Activated naive CD8-positive, alpha-beta T cell treated with anti-CD3 and anti-CD28 coated beads, Interleukin-2, amount 10 ng/mL, durations not matched to agents 7 days and 5 days (primary cell): ENCODE measurements at places on chromosomes 6 and 20. TPM values are rescaled to one million over a fixed set of nuclear protein-coding genes. Genes with fewer than 3 reads are reported as not detected.

WFDC10B gene
- total RNA-seq: not detected

PPP1R3G gene
- 0.11 TPM for total RNA-seq

SFTA2 gene
- not detected for total RNA-seq

CD24 gene
- total RNA-seq: 1.1 TPM

PKIB gene
- 1.3 TPM for total RNA-seq

- H3K36me3 ChIP-seq: no peaks in the 10 kb centered on the region
- no peaks in the 10 kb centered on the region for H3K4me1 ChIP-seq
- H3K27ac ChIP-seq: no peak overlapping the region
- DNase-seq: no peak
Measured at GRCh38 chr6:140897804-140898573, 1234.7 kb upstream of the GJE1 start.

DNA sequence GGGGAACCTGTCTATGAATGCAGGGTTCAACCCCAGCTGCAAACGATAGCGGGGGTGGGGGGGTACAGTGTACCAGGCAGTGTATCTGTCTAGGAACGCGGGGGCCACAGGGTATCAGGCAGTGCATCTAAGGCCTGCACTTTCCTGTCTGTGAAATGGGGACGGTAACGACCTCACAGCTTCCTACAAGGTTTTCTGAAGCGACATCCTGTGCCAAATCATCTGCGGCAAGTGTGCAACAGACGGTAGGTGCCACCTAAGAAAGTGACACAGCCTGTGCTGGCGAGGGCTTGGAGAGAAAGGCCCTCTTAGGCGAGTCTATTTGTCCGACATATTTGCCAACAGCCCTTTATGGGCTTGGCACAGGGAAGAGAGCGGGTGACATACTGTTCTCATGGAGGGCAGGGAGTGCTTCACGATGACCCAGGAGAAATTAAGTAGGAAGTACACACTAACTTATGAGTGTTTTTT, 3.8 kb downstream of the DIDO1 start:
- H3K36me3 ChIP-seq: peaks cover 8% of the 10 kb centered on the region
- peak overlapping the region; percentile 89 for H3K4me3 ChIP-seq
- no peaks in the 10 kb centered on the region for H3K27me3 ChIP-seq
- DNase-seq: peak; percentile 51
- H3K4me1 ChIP-seq: peaks cover 66% of the 10 kb centered on the region

GRCh38 chr6:142637624-142638351, 307.2 kb downstream of the HIVEP2 start:
- no peaks in the 10 kb centered on the region for H3K27me3 ChIP-seq
- no peaks in the 10 kb centered on the region for H3K36me3 ChIP-seq
- H3K27ac ChIP-seq: no peak overlapping the region

- no peaks in the 10 kb centered on the region for H3K27me3 ChIP-seq
- H3K36me3 ChIP-seq: peaks cover 28% of the 10 kb centered on the region
- no peak overlapping the region for H3K27ac ChIP-seq
- H3K4me3 ChIP-seq: no peak overlapping the region
- peaks cover 2% of the 10 kb centered on the region for H3K4me1 ChIP-seq
Measured at GRCh38 chr6:149779644-149779963, 30.1 kb downstream of the PCMT1 start.

- H3K27me3 ChIP-seq: peaks cover 27% of the 10 kb centered on the region
- H3K27ac ChIP-seq: no peak overlapping the region
- peaks cover 3% of the 10 kb centered on the region for H3K4me1 ChIP-seq
Measured at GRCh38 chr20:45918779-45919537, 7.0 kb upstream of the PLTP start.

DNA sequence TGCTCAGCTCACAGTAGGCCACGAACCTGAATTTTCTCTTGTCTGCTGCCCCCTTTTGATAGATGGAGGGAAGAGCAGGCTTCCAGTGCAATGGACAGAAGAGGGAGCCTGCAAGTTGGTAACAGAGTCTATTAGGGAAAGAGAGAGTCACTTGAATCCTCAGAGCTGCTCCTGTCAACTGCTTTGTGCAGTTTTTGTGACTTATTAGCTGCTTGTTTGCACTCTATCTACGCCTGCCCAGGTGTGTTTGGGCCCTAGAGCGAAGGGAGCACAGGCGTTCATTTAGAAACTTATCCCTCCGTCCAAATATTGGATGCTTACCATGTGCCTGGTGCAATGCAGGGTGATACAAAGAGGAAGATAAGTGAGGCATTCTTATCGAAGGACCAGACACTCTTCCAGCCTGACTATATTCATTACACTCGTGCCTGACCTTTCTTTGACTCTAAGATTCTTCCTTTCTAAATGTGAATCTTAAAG, 11.6 kb upstream of the SLC2A12 start:
- peaks cover 4% of the 10 kb centered on the region for H3K4me1 ChIP-seq
- H3K36me3 ChIP-seq: no peaks in the 10 kb centered on the region
- H3K27me3 ChIP-seq: peaks cover 3% of the 10 kb centered on the region
- DNase-seq: peak; percentile 30
- no peak overlapping the region for H3K27ac ChIP-seq
- H3K4me3 ChIP-seq: no peak overlapping the region

DNA sequence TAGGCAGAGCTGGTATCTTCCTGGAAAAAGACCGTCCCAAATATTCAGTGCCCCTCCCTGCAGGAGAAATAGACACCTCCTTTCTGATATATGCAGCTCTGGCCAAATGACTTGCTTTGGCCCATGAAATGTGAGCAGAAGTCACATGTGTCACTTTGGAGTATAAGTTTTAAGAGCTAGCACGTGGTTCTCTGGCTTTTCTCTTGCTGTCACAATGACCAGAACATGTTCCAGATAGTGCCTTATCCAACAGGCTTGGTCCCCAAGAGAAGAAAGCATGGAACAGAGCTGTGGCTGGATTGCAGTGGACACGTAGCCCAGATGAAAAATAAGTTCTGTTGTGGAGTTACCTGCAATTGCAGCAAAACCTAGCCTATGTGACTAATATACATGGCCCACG, 40.4 kb downstream of the UNC5CL start:
- H3K4me1 ChIP-seq: peaks cover 3% of the 10 kb centered on the region
- H3K4me3 ChIP-seq: no peak overlapping the region
- peaks cover 61% of the 10 kb centered on the region for H3K27me3 ChIP-seq
- no peak for DNase-seq
- no peak overlapping the region for H3K27ac ChIP-seq

DNA sequence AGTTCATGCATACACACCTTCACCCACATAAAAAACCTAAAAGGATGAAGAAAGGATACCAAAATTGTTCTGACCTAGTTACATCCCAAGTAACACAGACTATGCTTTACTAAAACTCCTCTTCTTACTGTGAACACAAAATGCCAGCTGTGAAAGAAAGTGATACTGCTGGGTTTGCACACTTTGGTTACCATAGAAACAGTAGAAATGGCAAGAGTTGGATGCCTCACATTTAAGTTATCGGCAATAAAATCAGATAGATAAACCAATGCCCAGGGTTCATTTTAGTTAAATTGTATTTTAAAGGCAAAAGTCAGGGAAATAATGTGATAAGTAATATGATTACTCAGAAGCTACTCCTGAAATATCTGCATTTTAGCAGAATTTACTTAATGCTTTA, 161.9 kb downstream of the CDK19 start:
- H3K27me3 ChIP-seq: no peaks in the 10 kb centered on the region
- no peak overlapping the region for H3K27ac ChIP-seq
- peaks cover 12% of the 10 kb centered on the region for H3K36me3 ChIP-seq

DNA sequence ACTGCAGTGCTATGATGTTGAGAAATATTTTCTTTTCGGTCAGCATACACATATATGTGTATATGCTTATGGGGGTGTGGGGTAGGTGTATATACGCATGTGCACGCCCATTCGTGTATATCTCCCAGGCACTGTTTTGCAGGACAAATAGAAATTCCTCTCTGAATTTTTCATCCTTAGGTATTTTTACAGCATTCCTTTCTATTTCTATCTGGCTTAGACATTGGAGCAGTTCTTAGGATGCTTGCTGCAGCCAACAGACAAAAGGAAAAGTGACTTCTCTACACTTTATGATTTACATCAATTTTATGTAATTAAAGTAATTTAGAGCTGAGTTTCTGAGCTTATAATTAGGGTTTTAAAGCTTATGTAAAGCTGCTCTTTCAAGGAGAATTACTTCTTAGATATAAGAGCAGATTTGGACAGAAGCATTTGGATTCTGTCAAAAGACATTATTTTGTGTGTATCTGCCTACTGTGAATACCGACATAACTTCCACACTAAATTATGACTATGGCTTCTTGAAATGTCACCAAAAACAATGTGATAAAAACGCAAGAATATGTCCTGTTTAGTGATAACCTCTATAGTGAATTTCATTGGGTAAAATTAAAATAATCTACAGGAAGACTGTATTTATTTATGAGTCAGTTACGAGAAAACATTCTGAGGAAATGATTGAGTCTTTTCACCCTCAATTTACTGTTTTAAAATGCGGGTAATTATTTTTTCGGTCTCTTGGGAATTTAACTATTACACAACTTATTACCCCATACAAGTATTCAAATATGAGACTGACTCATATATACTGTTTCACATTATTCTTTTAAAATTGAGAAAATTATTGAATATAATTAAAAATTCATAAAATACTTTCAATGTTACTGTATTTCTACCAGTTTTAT, 21.3 kb upstream of the CEP43 start:
- no peak for DNase-seq
- peaks cover 36% of the 10 kb centered on the region for H3K36me3 ChIP-seq
- no peak overlapping the region for H3K27ac ChIP-seq

DNA sequence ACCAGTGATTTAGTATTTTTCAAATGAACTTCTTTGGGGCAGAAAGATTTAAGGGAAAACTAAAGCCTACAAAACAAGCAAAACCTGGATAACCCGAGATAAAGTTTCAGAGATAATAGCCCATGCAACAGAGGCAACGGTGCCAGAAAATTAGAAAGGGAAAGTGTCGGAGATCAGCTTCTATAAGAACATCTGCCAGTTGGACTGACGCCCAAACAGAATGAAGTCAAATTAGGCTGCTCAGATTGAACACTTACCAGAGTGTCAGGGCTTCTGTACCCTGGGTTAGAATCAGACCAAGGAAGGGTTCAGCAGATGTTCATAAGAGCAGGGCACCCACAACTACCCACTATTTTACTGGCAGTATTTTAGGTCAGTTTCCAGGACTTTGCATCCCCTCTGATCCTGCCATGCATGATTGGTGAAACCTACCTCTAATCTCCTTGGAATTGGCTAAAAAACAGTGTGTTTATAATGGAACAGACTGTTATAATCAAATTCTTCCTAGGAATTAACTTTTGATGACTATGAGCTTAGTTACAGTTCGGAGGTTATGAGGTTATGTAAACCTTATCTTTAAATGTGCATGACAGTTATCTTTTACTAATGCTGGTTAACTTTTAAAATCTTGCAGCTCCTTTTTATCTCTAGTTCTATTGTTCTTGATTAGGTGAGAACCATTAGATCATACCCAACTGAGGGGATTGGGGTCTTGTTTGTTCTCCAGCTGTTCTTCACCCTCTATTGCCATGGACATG, 13.1 kb downstream of the BMP2 start:
- H3K4me3 ChIP-seq: no peak overlapping the region
- no peak for DNase-seq
- no peaks in the 10 kb centered on the region for H3K4me1 ChIP-seq

DNA sequence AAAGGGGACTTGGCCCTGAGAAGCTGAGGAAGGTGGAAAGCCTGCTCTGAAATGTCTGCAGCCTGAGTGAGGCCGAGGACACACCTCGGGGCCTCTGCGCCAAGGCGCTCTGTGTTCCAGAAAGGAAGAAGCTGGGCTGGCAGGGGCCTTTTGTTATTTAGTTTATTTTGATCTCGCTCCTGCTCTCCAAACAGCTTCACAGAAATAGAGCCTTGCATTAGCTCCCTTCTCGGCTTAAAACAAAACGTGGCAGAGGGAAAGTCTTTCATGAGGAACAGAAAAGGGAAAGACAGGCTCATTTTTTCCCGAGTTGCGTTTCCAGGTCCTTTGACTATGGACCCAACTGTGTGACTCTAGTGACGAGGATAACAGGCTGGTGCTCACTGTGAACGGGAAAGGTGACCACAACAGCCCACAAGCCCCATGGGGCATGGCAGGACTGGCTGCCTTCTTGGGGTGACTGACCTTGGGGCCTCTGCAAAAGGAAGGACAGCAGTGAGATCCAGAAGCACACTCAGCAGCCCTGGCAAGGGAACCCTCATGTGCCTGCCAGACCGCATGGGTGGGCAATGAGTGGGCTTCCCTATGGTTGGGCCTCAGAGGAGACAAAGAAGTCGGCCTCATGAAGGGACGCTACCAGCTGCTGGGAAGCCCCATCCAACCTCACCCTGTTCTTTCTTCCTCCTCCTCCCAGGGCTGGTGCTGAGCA, 18.7 kb downstream of the LEMD2 start:
- DNase-seq: no peak
- H3K27ac ChIP-seq: no peak overlapping the region
- H3K4me1 ChIP-seq: peaks cover 4% of the 10 kb centered on the region
- peaks cover 3% of the 10 kb centered on the region for H3K36me3 ChIP-seq
- H3K27me3 ChIP-seq: peaks cover 2% of the 10 kb centered on the region

- peaks cover 42% of the 10 kb centered on the region for H3K4me1 ChIP-seq
- no peaks in the 10 kb centered on the region for H3K27me3 ChIP-seq
- peak overlapping the region; percentile 87 for H3K4me3 ChIP-seq
Measured at GRCh38 chr6:144064402-144065212, 30.8 kb downstream of the SF3B5 start.

GRCh38 chr6:50966986-50967385, 148.3 kb downstream of the TFAP2B start:
- no peak overlapping the region for H3K27ac ChIP-seq
- no peak for DNase-seq
- no peaks in the 10 kb centered on the region for H3K36me3 ChIP-seq
- no peaks in the 10 kb centered on the region for H3K27me3 ChIP-seq
- no peaks in the 10 kb centered on the region for H3K4me1 ChIP-seq

DNA sequence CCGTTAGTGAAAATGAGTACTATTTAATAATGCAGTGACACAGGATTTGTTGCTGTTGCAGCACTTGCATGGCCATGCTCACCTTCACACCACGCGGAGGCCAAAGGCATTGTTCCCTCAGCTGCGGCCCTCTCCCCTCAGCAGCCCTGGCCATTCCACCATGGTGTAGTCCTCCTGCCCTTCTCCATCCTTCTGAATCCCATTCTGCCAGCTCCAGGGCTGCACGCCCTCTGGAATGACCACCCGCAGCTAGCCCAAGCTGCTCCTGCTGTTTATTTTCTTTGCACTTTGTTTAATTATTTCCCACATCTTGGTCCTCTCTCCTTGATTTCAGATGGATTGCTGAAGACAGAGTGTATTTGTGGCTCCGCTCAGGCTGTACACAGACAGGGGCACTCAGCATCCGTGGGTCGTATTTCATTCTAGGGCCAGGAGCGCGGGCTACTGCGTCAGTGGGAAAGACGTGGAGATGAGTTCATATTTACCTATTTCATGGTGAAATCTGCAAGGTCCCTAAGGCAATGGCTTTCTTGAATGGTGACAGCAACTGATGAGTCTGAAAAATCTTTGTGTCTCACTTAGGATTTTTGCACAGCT, 81.4 kb upstream of the DUSP22 start:
- peaks cover 18% of the 10 kb centered on the region for H3K4me1 ChIP-seq
- DNase-seq: no peak
- peaks cover 7% of the 10 kb centered on the region for H3K27me3 ChIP-seq
- H3K4me3 ChIP-seq: no peak overlapping the region
- peaks cover 5% of the 10 kb centered on the region for H3K36me3 ChIP-seq
